Activated effector memory CD4-positive, alpha-beta T cell treated with Interleukin-2 at 50 U/mL for 16 hours (primary cell): ENCODE measurements at places on chromosomes 13 and 19.

DNA sequence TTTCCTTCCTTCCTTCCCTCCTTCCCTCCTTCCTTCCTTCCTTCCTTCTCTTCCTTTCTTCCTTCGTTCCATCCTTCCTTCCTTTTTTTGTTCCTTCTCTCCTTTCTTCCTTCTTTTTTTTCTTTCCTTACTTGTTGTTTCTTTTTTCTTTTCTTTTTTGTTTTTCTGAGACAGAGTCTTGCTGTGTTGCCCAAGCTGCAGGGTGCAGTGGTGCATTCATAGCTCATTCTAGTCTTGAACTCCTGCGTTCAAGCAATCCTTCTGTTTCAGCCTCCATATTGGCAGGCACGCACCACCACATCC lies 5.5 kb upstream of the EEF2 start:
- DNase-seq, result no peak

DNA sequence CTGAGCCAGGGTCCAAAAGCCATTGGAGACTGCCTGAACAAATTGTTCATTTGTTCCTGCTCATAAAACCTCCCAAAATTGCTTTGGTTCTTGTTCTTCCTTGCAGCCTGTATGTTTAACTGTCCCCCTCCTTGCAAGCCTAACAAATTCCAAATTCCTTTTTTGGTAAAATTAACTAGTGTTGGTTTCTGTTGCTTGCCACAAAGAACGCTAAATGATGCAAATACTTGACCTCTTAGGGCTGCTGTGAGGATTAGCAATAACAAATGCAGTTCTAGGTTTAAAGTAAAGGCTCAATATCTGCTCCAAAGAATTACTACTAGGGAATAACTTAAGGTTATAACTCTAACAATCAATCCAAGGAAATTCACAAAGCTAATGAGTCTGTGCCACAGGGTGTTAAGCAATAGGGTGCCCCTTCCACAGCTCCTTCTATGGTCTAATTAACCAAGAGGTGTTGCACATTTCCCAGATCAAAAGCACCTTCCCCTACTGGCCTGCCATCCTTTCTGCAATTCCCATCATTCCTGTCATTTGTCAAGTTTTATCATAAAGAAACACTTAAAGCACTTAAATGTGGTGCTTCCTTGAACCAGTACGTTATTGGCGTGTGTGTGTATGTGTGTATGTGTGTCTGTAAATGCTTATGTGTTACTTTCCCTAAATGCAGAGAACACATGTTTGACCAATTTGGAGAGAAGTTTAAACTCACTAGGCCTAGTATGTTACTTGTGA lies 110.2 kb downstream of the RAP2A start:
- DNase-seq, result no peak

GRCh38 chr13:75226092-75226491 lies 255.9 kb downstream of the TBC1D4 start:
- DNase-seq, result no peak

GRCh38 chr13:32881074-32881776 lies 135.0 kb upstream of the KL start:
- DNase-seq, result no peak

DNA sequence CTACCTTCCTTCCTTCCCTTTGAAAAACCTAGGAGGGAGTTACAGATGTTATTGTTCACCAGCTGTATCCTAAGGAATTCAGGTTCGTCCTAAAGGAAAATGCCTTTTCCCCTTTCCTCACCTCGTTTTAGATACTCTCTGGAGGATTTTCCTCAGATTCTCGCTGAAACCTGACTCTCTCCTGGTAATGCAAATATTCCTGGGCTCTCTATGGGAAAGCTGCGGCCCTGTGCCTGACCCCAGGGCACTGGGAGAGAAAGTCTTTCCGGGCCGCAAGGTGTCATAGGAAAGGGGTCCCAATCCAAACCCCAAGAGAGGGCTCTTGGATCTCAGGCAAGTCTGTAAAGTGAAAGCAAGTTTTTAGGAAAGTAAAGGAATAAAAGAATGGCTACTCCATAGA lies 13.1 kb upstream of the OR1M1 start:
- DNase-seq, result no peak
